Cardiac atrium fibroblast (primary cell): ENCODE measurements at places on chromosomes 2 and 18. TPM values are rescaled to one million over a fixed set of nuclear protein-coding genes. Genes with fewer than 3 reads are reported as not detected.

TOGARAM2 gene
- not detected in 2 replicates for total RNA-seq

POTEE gene
- not detected in 2 replicates for total RNA-seq

CXCR1 gene
- not detected in 2 replicates for total RNA-seq

ZEB2 gene
- 43.7 and 44.0 TPM in 2 replicates for total RNA-seq

CNDP1 gene
- not detected in 2 replicates for total RNA-seq

MRPL33 gene
- 66.1 and 94.2 TPM in 2 replicates for total RNA-seq

MC2R gene
- total RNA-seq = not detected in 2 replicates

MOGAT1 gene
- not detected in 2 replicates for total RNA-seq

ABHD3 gene
- total RNA-seq = 5.1 and 7.5 TPM in 2 replicates

GALNT3 gene
- total RNA-seq = not detected in 2 replicates

CKAP2L gene
- 0.72 and 1.1 TPM in 2 replicates for total RNA-seq

SGPP2 gene
- total RNA-seq = not detected in 2 replicates

TCF23 gene
- total RNA-seq = under 0.01 TPM in 1 of 2 replicates, not detected in the other

PCARE gene
- total RNA-seq = not detected in 2 replicates

ITGA4 gene
- total RNA-seq = 5.8 and 7.1 TPM in 2 replicates

B3GNT2 gene
- 13.2 and 18.3 TPM in 2 replicates for total RNA-seq
